ENCODE measurements at places on chromosomes 5 and 9.

- peak; percentile 45 for DNase-seq
Observed at GRCh38 chr9:99368341-99369326, 146.6 kb downstream of the SEC61B start.

- DNase-seq, result no peak
Observed at GRCh38 chr9:135968601-135969000, 7.4 kb upstream of the UBAC1 start.

DNA sequence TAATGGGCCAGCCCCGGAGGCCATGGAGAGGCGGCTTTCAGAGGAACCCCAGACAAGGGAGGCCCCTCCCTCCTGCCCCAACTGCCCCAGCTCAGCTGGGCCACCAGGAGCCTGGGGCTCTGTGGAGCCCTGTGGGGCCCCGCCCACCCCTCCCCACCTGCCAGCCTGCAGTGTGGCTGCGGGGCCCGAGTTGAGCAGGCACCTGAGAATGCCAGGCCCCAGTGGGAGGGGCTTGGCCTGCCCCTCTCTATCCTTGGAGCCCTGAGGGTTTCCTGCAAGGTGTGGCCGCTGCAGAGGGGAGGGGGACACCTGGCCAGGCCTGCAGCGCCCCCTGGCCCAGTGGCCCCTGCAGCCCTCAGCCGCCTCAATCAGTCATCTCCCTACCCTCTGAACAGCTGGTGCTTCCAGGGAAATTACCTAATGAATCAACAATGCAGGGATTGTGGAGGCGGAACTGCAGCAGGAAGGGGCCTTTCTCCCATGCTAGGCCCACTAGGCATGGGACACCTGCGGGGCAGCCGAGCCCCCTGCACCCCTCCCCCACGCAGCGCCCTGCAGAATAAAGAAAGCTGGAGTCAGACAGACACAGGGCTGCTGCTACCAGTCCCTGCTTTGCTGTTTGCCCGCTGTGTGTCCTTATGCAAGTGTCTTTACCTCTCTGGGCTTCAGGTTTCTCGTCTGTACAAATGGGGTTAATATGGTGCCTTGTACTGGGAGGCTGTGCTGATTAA lies 48.0 kb downstream of the LMX1B start:
- peak; percentile 75 for DNase-seq

DNA sequence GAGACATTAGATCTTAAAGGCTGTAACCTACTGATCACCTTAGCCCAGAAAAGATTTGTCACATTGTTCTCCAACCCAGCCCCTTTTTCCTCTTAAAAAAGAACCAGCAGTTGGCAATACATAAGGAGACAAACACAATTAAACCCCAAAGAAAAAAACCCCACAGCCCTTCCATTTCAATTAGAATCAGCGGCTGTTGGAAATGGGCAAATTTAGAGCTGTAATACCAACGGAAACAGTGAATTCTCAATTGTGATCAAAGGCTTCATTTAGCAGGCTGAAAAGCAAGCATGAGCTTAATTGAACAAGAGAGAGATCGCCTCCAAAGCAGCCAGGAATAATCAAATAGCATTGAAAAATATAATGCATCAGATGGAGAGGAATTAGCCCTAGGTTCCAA lies 153.6 kb downstream of the FAM114A2 start:
- DNase-seq, result no peak

All from WERI-Rb-1 (cell line).